ENCODE measurements at places on chromosomes 7 and 10.

- DNase-seq, result no peak
Measured at GRCh38 chr10:4131407-4132215, 346.6 kb upstream of the KLF6 start.

DNA sequence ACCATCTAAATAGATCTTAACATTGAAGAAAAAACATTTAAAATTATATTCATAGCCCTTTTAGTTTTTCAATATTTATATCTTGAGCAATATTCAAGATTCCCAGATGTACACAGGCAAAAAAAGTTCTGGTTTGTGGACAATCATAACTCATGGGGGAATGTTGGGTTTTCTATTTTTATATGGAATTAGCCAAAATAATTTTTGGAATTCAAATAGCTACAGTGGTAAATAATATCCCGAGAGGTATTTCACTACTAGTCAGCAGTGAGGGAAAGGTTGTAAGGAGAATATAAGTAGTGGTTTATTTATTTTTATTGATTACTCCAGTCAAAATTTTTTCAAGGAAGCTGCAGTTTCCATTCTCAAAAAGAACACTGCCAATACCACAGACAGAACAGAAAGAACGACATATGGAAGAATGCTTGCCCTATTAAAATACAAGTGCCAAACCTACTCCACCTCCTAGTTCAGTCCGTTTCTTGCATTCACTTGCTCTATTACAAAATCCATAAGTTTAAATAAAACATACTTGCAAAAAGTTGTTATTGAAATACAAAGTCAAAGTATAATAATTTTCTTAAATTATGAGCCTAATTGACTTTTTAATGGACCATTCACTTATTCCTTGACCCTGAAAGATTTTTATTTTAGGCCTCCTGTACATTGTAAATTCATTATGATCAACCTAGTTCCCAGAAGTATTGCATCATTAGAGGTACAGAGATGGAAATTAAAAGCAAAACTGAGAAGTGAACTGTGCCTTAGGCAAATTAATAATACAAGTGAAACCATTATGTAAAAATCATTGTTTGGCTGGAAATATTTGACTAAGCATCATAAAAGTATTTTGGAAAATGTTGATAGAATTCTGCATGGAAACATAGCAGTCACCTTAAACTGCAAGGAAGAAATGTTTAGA, 533.2 kb downstream of the PARD3 start:
- DNase-seq, result no peak

- DNase-seq, result no peak
Measured at GRCh38 chr7:148434181-148434757, 156.3 kb upstream of the C7orf33 start.

- no peak for DNase-seq
Measured at GRCh38 chr10:125134916-125135770, 25.2 kb downstream of the CTBP2 start.

DNA sequence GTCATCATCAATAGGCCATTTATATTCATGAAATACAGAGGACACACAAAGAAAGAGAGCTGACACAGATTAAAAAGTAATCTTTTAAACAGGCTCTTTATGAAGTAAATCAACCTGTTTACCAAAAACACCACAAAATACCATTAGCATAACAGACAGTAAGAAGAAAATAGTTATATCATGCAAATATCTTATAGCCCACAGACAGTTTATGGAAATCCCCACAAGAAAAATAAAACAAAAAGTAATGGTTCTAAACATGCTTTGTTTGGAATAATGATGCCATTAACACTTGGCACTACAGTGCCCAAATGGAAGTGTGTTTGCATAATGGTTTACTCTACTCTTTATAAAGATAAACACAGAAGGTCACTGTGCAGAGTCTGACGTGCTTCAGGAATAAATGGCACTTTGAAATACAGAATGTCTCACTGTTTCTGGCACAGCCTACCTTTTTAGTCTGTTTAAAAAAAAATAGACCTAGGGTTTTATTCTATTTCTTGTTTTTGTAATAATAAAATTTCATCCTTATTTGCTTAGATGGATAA, 30.1 kb downstream of the SEMA3D start:
- no peak for DNase-seq

GRCh38 chr7:149791411-149792219, 18.2 kb upstream of the ZNF467 start:
- no peak for DNase-seq

DNA sequence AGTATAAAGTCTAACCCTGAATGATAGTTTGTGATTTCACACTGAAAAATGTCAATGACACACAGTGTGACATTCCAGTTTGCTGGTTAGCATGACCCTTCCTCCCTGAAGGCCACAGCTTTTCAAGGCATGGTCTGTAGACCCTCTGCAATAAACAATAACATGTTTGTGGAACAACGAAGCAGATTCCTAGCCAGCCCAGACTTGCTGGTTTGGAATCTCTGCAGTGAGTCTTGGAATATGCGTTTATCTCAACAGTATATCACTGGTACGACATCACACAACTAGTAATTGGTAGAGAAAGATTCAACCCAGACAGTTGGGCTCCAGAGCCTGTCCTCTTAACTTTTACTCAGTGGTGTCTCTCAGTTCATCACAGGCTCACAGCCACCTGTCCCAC, 23.7 kb upstream of the DUSP5 start:
- no peak for DNase-seq

Data from NCI-H510A (cell line).